ENCODE measurements at places on chromosomes 6 and 20. TPM values are rescaled to one million over a fixed set of nuclear protein-coding genes. Genes with fewer than 3 reads are reported as not detected.

The ARMH2 gene
- 0.45 TPM for total RNA-seq

DNA sequence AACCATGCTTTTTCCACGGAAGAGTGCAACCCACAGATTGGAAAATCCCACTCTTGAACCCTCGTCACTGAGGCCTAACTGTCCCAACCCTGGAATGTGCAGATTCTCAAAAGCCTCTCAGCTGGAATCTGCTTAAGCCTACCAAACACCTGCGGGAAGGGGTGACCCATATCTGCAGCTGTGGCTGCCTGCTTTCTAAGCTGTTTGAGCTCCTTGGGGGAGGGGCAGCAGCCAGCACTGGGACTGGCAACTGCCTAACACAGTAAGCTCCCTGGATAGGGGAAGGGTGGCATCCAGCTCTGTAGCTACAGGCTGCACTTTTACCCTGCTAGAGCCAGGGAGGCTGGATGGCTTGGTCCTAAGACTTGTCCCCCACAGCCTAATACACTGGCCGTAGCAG is 579.6 kb downstream of the COL12A1 start:
- ATAC-seq = no peak

GRCh38 chr6:167219967-167220512 is 62.3 kb upstream of the GPR31 start:
- no peak for ATAC-seq

The MTFR2 gene
- 15.3 TPM for total RNA-seq

GRCh38 chr20:43438578-43439316 is 18.9 kb upstream of the SRSF6 start:
- ATAC-seq = peak; percentile 14

The NKX2-2 gene
- total RNA-seq = not detected

The HCRTR2 gene
- not detected for total RNA-seq

GRCh38 chr6:17865798-17866725 is 121.4 kb downstream of the KIF13A start:
- ATAC-seq = no peak

The COMMD7 gene
- 29.9 TPM for total RNA-seq

- peak; percentile 22 for ATAC-seq
Measured at GRCh38 chr6:32854376-32855178, 585 bp downstream of the PSMB9 start.

The FHL5 gene
- not detected for total RNA-seq

DNA sequence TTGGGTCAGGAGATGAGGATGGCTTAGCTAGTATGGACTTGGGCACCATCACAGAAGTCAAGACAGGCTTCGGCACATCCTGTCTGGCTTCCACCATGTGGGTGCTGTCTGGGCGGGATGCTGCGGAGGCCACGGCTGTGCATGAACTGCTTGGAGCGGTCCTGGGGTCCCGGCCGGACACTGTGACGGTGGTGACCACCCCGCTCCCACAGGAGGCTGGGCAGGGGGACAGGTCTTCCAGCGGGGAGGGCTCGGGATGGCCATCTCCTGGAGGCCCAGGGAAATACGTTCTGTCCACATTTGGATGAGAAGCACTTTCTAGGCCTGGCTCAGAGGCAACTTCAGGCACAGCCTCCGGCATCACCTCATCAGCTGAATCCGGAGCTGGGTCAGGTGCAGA is 32.1 kb upstream of the TCFL5 start:
- no peak for ATAC-seq
